ENCODE measurements at places on chromosomes 6 and 20. TPM values are rescaled to one million over a fixed set of nuclear protein-coding genes. Genes with fewer than 3 reads are reported as not detected.

MRAP2 gene
- total RNA-seq, result 4.6 TPM

PNPLA1 gene
- not detected for total RNA-seq

SMLR1 gene
- total RNA-seq, result not detected

ANGPT4 gene
- total RNA-seq, result not detected

SRSF3 gene
- total RNA-seq, result 227 TPM

CLPSL2 gene
- not detected for total RNA-seq

ID4 gene
- total RNA-seq, result under 0.01 TPM

ABHD16A gene
- 59.8 TPM for total RNA-seq

CTCFL gene
- total RNA-seq, result not detected

ELOVL4 gene
- 0.13 TPM for total RNA-seq

PRR3 gene
- 2.2 TPM for total RNA-seq

MANEA gene
- 6.5 TPM for total RNA-seq

RGL2 gene
- total RNA-seq, result 33.2 TPM

TUBB2B gene
- total RNA-seq, result 4.6 TPM

BMP2 gene
- 13.1 TPM for total RNA-seq

VIP gene
- 0.39 TPM for total RNA-seq
